ENCODE measurements at places on chromosomes 2 and 18. TPM values are rescaled to one million over a fixed set of nuclear protein-coding genes. Genes with fewer than 3 reads are reported as not detected.

DNA sequence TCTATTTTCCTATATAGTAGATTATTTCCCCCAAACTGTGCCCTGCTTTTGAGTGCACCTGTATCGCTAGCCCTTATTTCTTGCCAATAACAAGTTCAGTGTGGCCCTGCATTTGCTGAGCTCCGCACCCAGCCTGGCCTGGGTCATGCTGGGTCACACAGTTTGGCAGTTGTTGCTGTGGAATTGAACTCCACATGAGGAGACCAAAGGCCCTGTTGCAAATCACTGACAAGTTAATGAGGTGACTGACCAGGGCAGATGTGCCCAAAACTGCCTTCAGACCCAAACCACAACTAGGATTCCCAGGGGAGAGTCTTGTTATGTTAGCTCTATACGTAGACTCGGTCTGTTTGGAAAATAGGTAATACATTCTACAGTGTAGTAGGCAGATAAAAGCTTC lies 31.0 kb downstream of the COL4A4 start:
- no peak for DNase-seq

DNA sequence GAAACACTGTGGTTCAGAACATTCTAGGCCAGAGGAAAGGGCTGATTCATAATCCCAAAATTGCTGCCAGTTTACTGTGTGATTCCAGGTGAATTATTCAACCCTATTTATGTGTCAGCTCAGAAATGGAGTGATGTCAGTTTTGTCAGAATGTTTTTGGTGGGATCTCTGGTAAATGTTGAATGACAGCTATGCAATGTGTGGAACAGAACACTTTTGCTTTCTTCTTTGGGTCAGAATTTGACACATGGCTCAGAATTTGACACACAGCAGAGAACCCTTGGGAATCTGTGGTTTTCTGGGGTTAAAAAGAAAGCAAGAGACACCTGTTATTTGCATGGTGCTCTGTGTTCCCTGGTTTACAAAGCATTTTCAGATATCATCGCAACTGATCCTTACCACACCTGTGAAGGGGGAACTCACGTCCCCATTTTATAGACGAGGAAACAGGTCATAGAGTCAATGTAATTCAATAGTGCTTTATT lies 1.6 kb upstream of the MTA3 start:
- peak; percentile 29 for DNase-seq

DNA sequence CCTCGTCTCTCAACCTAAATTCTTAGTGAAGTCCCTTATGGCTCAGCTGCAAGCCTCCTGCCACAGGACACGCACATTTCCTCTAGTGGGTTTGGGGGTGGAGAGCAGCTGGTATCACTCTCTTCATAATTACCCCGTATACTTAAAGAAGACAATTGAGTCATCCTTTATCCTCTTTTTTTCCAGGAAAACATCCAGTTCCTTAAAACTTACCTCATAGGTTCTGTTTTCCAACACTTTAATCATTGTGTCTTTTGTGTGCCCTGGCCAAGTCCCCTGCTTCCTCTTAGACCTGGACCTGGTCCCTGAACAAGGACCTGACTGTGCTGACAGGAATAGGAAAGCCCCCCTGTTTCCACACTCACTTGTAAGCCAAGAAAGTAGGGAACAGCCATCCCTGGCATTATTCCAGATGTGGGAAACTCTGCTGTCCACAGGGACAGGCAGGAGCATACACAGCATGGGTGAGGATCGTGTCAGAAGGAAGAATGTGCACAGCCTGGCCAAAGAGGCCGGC lies 42.3 kb upstream of the MYO1B start:
- no peak for DNase-seq

GRCh38 chr2:137959166-137959565 lies 5.1 kb upstream of the HNMT start:
- no peak for DNase-seq

DNA sequence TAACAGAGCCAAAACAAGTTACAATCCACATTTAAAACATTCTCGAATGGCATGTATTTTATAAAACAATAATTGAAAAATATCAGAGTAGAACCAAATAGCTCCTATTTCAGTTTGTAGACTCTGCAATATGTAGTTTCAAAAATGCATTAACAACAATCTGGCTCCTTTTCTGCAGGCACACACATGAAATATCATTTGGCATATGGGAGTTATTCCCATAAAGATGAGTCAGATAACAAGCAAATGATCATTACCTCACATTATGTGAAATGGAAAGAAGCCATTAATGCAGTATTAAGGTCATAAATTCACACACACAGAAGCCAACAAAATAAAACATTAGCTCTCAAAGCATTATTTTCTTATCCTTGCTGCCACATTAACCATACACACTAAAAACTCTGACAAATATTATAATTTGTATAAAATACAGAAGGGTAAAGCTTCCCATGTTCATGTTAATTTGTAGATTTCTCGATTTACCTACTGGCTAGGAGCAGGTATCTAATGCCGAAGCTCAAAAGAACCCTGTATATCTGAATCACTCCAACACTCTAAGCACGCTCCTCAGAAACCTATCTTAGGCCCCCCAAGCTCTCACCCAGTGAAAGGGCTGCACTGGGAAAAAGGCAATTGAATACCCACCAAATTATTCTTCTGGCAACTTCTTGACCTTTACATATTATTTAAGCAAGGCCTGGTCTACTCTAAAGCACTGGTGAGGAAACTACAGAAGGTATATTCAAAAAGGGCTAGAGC lies 13.8 kb downstream of the NBAS start:
- no peak for DNase-seq

DNA sequence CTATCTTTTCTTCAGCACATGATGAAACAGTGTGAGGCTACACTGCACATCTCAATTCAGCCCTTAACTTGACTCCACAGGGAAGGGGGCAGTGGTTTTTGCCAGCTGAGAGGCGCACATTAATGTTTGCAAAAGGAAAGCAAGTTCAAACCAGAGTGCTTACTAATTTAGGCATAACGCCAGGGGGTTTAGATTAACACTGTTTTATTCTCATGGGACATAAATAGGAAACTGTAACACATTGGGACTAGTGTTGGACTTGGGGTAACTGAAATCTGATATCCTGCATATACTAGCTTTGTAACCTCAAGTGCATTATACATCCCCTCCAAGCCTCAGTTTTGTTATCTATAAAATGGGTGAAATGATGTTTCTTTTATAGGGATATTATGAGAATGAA lies 821.2 kb upstream of the ID2 start:
- no peak for DNase-seq

GRCh38 chr18:44852818-44853217 lies 172.1 kb downstream of the SETBP1 start:
- peak; percentile 47 for DNase-seq

DNA sequence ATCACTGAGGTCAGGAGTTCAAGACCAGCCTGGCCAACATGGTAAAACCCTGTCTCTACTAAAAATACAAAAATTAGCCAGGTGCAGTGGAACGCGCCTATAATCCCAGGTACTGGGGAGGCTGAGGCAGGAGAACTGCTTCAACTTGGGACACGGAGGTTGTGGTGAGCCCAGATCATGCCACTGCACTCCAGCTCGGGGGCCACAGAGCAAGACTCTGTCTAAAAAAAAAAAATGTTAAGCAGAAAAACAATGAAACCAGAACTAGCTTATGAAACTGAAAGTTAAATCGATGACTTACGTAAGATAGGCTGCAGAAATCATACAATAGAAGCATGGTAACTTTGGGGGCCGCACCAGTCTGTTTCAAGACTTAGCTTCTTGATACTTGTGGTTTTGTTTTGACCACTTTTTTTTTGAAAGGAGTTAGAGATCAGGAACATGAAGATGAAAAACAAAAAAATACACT lies 6.2 kb upstream of the GPR155 start:
- DNase-seq, result no peak

- no peak for DNase-seq
These were observed 55.9 kb downstream of the ARHGAP28 start for GRCh38 chr18:6785411-6785810.

- peak; percentile 52 for DNase-seq
These were observed 3.2 kb downstream of the UBE2E3 start for GRCh38 chr2:180983468-180984242.

DNA sequence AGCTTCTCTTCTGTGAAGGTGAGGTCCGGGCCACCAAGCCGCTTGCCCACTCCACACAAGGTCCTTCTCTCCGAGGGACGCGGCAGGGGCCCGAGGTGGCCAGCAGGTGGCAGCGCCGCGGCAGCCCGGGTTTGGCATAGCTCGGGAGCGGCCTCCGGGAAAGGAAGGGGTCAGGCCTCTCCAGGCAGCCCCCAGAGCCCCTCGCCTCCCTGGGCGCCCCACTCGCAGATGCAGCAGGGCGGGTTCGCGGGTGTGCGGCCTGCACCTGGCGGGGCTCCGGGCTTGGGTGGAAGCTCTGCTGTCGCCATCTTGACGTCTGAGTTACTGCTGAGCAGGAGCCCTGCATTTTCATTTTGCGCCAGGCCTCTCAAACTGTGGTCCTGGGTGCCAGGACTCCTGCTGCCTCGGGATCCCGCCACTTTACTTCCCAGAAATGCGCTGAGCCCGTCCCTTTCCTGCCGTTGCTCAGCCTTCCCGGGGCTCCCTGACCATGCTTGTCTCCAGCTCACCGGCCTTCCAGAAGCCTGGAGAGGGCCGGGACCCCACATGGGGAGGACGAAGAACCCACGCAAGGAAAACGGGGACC lies 18.6 kb upstream of the NCL start:
- DNase-seq, result peak; percentile 46

DNA sequence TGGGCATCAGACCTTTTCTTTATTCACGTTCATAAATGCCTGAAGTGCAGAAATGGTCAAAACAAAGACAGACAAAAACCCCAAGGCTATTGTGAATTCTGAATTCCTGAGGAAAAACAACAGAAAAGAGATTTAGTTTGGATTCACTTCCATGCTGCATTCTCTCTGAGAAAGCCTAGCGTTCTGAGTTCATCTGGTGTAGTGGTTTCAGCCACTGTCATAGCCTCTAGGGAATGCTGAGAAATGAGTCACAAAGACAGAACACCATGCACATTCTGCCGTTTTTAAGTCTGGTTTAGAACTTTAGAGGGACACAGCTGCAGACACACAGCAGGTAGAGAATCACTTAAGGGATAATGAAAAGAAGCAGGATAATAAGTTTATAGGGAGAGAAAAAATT lies 93.8 kb downstream of the LRP1B start:
- peak; percentile 13 for DNase-seq

DNA sequence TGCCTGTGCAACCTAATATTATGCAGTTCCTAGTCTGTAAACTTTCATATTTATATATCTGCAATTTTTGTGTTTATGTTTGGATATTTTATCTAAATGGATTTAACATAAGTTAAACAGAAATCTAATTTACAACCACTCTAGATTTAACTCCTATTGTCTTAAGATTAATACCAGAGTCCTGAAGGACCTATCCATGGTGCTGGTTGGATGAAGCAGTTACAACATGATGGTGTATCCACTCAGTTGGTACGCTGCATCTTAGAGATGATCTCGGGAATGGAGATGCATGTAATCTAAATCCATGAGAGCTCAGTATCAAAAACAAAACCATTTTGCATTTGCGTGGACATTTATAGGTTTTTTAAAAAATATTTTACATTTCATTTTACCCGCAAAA lies 745.9 kb upstream of the SLC8A1 start:
- DNase-seq, result peak; percentile 4

GRCh38 chr2:202113571-202114142 lies 40.6 kb downstream of the KIAA2012 start:
- peak; percentile 72 for DNase-seq

GRCh38 chr2:239152916-239153305 lies 247.9 kb downstream of the HDAC4 start:
- no peak for DNase-seq

GRCh38 chr18:4101009-4101408 lies 354.1 kb downstream of the DLGAP1 start:
- no peak for DNase-seq

GRCh38 chr2:219250049-219250781 lies 2.8 kb upstream of the TUBA4B start:
- no peak for DNase-seq

DNA sequence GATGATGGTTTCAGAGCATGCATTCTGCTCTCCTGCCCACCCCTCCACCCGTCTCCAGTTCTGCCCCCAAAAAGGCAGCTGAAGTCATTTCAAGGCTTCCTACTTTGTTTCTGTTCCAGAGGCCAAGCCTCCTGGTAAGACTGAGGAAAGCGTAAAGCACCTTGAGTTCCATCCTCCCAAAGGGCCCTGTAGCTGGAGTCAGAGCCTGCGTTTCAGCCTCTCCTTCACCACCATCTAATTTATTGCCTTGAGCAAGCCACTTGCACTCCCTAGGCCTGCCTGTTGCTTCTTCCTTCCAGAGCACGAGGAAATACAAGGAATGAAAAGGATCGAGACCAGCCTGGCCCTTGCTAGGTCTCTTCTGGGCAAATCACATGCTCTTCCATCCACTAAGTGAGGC lies 244.2 kb upstream of the RAB12 start:
- DNase-seq, result no peak

- peak; percentile 11 for DNase-seq
These were observed 74.3 kb downstream of the SNTG2 start for GRCh38 chr2:1024981-1025380.

DNA sequence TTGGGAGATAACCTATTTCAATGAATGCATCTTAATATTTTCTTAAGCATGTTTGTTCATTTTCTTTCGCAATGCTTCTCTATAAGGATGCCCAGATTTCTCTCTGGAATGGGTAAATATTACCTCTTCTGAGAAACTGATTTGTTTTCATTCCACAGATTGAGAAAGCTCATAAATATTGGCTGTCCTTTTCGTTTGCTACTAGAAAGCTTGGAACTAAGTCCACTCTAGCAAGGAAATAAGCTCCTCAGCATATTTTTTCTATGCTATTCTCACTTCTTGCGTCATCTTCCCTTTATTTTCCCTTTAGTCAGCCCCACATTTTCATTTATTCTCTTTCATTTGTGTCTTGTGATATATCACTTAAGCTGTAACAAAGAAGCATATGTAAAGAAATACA lies 76.3 kb downstream of the ANTXR1 start:
- no peak for DNase-seq

DNA sequence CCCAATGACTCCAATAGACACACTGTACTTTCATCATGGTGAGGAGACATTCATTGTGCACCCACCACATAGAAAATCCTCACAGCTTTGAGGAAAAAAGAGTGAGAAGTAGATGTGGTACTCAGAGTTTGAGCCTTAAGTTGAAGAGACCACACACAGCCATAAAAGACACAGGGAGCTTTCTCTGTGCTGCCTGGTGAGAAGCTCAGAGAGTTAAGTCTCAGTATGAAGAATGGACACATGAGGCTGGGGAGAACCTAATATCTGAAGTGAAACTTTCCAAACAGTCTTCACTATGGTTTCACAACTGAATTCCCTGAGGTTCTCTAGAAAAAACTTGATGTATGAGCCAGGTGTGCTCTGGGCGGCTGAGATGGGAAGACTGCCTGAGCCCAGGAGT lies 237.9 kb downstream of the NBAS start:
- DNase-seq, result no peak

GRCh38 chr2:40428439-40428838 lies 23.5 kb downstream of the SLC8A1 start:
- DNase-seq, result no peak

GRCh38 chr2:215454519-215455246 lies 18.8 kb upstream of the FN1 start:
- peak; percentile 40 for DNase-seq

The SATB2 gene
- total RNA-seq, result 7.8 TPM

The DSG1 gene
- not detected for total RNA-seq

The TRIM54 gene
- not detected for total RNA-seq

The INHBB gene
- total RNA-seq, result 0.94 TPM

The RFTN2 gene
- 0.10 TPM for total RNA-seq

The AFG3L2 gene
- total RNA-seq, result 48.9 TPM

The DCAF17 gene
- 10.7 TPM for total RNA-seq

The KCNG2 gene
- total RNA-seq, result not detected

The CD8B gene
- total RNA-seq, result not detected

The CTAGE1 gene
- not detected for total RNA-seq

The PDCD1 gene
- total RNA-seq, result not detected

The POTEI gene
- total RNA-seq, result not detected

The RESP18 gene
- total RNA-seq, result not detected

The EN1 gene
- total RNA-seq, result 0.27 TPM

The NAT8 gene
- not detected for total RNA-seq
